Stimulated activated naive CD8-positive, alpha-beta T cell treated with anti-CD3 and anti-CD28 coated beads, Interleukin-15, amount 100 ng/mL, for 72 hours (primary cell): ENCODE measurements at places on chromosomes 5 and 9.

DNA sequence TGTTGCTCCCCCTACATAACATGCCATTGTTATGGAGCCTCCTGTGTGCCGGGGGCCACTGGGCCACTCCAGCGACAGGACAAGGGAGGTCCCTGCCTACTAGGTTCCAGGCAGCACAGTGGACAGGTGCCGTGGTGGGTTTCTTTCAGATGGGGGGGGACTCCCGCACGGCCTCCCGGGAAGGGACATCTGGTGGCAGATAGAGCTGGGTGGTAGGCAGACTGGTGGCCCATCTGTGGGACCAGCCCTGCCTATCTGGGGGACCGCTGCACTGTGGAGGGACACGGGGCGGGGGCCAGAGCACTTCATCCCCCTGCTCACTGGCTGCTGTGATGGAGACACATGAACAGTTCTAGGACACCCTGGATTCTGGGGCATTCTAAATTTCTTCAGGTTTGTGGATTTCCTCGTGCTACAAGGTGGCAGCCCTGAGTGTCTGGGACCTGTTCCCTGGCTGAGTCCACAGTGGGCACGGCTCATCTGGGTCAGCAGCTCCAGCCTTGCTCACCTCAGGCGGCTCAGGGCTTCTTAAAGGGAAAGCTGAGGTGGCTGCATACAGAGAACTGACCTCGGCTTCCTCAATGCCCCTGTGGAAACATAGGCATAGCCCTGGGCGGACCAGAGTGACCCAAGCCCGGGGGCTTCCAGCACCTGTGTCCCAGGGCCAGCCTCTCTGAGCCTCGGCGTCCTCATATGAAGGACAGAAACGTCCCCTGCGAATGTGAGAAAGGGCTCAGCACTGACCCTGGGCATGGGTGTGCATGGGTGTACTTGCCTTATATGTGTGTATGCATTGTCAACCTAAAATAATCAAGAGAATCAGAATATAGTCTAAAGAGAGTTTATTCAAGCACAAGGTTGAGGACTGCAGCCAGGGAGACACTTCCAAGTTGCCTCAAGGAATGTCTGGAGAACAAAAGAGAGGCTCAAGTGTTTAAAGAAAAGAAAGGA, 22.5 kb downstream of the FGD3 start:
- no peak for DNase-seq

GRCh38 chr5:25418319-25418859, 773.6 kb upstream of the CDH10 start:
- DNase-seq, result no peak

DNA sequence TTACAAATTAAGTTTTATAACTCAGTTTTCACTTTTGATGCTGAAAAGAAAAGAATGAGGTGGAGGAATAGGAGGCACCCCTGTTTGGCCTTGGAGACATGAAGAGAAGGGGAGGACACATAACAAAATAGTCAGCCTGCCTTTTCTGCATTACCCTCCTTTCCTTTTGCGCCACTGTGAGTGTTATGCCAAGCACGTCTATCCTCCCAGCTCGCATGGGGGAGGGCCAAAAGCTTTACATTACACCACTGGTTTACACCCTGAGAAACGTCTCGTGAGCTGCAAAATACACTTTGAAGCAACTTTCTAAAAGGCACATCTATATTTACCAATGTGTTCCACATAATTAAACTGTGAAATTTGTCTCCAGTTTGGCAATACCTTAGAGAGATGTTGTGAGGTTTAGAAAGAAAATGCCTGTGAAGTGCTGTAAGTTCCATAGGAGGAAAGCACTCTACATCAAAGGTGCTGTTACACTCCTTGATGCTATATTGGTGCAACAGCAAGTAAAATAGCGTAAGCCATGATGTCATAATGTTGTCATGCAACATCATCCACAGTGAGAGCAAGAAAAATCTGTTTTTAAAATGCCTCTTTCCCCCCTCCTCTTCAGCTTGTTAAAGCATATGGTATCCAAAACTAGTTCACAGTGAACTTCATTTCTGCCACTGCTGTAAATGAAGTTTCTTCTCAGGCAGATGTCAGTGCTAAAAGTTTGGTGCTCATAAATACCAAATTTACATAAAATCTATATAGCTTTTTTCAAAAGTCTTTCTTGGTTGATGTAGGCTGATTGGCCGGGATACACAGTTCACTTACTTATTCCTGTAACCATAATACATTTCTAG, 50.3 kb downstream of the CETN3 start:
- no peak for DNase-seq

DNA sequence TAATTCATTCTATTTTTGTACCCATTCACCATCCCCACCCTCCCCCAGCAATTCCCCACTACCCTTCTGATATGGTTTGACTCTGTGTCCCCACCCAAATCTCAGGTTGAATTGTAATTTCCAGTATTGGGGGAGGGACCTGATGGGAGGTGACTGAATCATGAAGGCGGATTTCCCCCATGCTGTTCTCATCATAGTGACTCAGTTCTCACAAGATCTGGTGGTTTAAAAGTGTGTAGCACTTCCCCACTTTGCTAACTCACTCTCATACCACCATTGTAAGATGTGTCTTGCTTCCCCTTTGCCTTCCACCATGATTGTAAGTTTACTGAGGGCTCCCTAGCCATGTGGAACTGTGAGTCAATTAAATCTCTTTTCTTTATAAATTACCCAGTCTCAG, 25.9 kb upstream of the TESK1 start:
- no peak for DNase-seq

DNA sequence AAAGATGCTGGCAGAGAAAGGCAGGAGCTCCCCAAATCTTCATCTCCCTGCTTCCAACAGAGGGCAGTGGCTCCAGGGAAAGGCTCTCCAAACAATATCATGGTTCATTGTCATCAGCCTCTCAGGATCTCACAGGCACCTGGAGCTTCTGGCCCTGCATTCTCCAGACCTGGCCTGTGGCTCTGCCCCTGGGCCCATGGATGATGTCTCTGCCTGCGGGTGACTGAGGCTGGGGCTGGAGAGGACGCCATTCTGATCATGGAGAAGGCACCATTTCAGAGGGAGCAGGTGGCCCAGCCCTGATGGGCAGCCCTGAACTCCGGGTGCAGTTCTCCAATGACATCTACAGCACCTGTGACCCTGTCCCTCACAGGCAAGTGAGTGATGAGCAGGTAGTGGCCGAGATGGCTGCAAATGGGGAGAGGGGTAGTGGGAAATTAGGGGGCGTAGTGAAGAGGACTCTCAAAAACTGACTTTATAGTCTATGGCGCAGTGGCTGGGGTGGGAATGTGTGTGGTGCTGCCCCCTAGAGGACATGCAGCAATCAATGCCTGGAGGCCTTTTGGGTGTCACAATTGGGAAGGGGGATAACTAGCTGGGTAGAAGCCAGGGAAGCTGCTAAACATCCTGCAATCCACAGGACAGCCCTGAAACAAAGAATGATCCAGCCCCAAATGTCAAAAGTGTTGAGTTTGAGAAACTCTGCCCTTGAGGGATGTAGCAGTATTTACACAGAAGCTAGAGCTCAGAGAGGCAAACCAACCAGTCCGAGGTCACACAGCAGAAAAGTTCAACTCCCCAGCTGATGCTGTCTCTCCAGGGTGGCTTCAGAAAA, 3.2 kb downstream of the SH3PXD2B start:
- peak; percentile 35 for DNase-seq

GRCh38 chr5:143842920-143843319, 31.0 kb downstream of the HMHB1 start:
- no peak for DNase-seq

- no peak for DNase-seq
Measured at GRCh38 chr5:126100767-126101166, 322.4 kb upstream of the GRAMD2B start.
